Adipocyte (in vitro differentiated cells): ENCODE measurements at places on chromosomes 7 and 10.

GRCh38 chr7:22784346-22784745, 38.3 kb downstream of the TOMM7 start:
- peak; percentile 31 for DNase-seq

DNA sequence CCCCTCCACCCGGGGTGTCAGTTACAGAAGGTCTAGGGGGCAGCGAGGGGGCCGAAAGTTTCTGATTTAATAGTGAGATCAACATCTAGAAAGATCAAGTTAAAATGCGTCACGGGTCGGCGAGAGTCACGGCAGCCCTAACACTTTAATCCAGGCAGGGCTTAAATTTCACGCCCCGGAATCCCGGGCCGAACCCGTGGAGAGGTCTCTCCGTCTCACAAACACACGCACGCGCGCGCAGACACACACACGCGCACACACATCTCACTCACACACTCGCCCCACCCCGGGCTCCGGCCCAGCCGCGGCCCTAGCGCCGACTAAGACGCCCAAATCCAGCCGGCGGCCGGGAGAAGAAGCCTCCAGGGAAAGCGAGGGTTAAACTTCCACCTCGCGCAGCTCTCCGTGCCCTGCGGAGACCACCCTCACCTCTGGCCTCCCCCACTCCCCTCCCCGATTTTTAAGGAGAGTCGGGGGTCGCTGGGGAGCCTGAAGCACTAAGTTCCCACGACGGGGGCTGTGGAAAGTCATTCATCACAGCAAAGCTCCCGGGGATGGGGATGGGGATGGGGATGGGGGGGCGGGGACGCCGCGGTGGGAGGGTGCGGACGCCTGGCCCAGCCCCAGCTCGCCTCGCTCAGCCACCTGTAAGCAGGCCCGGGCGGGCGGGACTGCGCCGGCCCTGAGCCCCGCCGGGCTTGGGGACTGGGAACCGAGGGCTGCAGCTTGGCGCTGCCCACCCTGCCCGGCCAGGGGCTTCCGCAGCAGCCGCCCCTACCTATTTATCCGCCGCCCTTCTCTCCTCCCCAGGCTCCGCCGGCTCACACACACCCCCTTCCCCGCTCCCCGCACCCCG, 1.6 kb downstream of the PDGFA start:
- DNase-seq: peak; percentile 85

GRCh38 chr10:91197127-91197526, 23.3 kb upstream of the PCGF5 start:
- no peak for DNase-seq

DNA sequence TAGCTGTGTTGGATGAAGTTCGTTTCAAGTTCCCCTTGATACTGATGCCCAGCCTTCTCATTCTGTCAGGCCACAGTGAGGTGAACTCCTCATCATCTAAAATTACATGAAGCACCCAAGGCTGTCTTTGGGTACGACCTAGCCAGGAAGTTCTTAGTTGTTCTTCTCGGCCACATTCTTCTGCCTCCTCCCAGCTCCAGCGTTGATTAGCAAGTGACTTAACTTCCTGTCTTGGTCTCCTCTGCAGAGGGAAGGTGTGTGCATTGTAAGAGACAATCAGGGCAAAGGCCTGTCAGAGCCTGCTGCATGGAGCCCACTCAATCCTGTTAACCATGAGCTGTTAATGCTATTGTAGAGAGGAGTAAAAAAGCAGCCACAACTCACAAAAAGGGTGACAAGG, 43.2 kb upstream of the CPXM2 start:
- DNase-seq: no peak

- no peak for DNase-seq
Observed at GRCh38 chr7:32150039-32150438, 79.8 kb upstream of the PDE1C start.

DNA sequence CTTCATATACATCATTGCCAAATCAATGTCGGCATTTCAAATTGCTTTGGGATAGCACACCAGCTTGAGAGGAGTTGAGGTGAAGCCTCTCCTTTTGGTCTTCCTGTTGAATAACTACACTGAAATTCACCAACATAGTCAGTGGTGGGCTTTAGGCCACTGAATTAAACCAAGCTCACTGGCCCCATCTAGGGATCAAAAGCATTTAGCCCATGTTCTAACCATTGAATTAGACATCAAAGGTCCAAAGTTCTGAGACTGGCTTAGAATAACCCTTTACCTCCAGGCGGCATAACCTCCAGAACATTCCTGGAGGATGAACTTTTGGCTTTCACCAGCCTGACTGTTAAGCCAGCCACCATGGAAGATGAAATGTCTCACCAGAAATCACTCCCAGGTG, 54.6 kb downstream of the BPGM start:
- peak; percentile 40 for DNase-seq

- DNase-seq: no peak
Observed at GRCh38 chr10:1366322-1366691, 310.1 kb downstream of the WDR37 start.

- DNase-seq: no peak
Observed at GRCh38 chr7:38185395-38186307, 7.6 kb downstream of the STARD3NL start.

- DNase-seq: peak; percentile 86
Observed at GRCh38 chr7:77537136-77537777, at the start of gene PTPN12. Gene PTPN12 (plus strand): TSS chr7:77537295. CDS start chr7:77537547, 252 bp downstream.

DNA sequence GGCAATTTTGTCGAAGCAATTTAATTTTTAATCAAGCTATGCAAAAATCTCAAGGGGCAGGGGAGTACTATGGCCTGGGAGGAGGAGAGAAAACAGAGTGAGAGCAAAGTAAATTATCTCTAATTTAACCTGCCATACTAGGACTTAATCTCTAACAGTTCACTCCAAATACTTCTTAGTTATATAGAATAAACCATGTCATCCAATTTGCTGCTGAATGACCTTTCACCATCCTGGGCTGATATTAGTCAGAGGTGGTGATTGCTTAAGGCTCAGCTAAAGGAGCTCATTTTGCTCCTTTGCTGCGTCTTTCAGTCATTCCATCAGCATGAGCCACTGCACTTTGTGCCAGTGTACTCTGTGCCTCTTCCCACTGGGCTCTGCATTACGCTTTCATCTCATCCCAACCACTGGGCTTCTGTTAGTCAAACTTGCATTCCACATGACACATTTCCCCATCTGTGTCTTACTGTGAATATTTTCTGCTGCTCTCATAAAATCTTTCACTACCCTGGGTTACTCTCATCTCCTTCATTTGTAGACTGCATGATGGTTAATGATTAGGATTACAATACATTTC, 84.3 kb downstream of the CD36 start:
- DNase-seq: peak; percentile 96

- DNase-seq: peak; percentile 65
Observed at GRCh38 chr10:47176903-47177868, 122.8 kb upstream of the GDF10 start.

DNA sequence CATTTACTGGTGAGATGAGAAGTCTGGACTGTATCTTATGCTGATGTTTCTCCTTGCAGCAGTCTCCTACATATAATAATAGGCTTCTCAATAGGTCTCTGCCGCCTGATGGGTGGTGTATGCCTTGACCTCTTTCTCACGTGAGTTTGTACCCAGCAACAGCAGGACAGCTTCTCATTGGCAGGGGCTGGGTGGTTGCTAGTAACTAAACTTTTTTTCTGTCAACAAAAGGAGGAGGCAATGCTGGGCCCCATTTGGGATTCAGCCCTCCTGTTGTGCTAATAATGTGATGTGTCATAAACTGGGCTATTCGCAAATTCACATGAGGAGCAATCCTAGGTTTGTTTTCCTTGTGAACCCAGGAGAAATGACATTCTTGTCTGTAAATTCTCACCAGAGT, 533.6 kb downstream of the GATA3 start:
- DNase-seq: no peak

DNA sequence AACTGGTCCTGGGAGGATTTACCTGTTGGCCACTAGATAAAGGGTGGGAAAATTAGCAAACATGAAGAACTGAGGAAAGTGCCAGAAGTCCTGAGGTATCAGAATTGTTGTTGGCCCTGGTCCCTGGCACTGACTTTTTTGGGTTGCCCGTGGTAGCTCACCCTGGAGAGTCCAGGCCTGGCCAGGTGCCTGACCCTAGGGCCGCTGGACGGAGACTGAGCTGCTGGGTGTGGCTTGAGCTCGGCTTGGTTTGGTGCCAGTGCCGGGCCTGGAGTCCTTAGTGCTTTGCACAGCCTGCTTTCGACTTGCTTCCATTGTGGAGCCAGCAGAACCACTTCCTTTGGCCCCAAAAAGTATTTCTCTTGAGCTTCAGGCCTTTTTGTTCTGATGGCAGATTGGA, 12.9 kb downstream of the MDH2 start:
- no peak for DNase-seq

GRCh38 chr10:103053659-103054581, 135.8 kb downstream of the CNNM2 start:
- DNase-seq: peak; percentile 92

GRCh38 chr10:110684800-110685446, 40.8 kb downstream of the RBM20 start:
- no peak for DNase-seq

DNA sequence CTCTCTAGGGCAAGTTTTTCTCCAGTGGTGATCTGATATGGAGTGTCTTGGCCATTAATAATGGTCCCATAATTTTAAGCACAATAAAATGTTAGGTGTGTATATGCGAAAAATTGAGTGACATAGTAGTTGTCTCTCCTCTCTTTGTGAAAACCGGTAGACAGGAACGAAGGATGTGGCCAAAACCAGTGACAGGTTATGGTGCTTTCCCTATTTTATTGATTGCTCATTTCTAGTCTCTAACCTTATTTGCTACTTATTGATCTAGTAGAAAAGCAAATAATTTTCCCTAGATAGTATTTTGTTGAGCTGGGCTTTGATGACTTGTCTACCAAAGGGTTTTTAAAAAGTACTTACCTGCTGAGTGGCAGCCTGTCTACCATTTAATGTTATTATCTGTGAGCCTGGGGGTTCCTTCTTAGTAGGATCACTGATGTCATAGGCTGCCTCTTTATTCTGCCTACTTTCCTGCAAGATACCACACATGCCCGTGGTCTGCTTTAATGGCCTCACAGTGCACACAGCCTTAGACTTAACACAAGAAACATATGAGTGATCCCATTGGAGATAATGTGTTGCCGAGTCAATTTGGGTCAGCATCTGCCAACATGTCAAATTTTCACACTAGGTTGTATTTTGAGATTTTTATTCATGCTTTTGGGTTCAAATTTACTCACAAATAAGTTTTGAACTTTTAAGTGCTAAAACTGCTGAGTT, 100.0 kb downstream of the AUTS2 start:
- DNase-seq: no peak
